ENCODE measurements at places on chromosomes 6 and 20.

- DNase-seq, result no peak
Observed at GRCh38 chr6:4478098-4478497, 298.1 kb upstream of the CDYL start.

DNA sequence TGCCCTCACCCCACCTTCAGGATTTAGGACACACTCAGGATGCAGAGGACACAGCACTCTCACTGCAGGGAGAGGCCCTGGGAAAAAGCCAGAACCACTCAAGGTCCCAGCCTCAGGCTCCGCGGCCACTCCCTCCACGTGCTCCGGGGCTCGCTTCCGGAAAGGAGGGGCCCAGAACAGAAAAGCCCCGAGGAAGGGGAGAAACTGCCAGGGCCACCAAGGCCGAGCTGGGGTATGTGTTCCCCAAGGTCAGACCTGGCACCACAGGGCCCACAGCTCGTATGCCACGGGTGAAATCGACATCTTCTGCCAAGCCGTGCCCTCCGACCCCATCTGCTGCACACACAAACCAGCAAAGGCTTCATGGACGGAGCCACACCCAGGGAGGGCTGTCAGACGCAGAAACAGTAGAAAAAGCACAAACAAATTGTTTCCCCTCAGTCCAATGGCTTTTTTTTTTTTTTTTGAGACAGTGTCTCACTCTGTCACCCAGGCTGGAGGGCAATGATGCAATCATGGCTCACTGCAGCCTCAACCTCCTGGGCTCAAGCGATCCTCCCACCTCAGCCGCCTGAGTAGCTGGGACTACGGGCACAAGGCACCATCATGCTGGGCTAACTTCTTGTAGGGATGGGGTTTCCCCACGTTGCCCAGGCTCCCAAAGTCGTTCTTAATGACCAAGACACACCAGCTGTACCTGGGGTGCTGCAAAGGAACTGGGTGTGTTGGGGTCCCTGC is 33.4 kb downstream of the SLC2A4RG start:
- DNase-seq, result no peak

DNA sequence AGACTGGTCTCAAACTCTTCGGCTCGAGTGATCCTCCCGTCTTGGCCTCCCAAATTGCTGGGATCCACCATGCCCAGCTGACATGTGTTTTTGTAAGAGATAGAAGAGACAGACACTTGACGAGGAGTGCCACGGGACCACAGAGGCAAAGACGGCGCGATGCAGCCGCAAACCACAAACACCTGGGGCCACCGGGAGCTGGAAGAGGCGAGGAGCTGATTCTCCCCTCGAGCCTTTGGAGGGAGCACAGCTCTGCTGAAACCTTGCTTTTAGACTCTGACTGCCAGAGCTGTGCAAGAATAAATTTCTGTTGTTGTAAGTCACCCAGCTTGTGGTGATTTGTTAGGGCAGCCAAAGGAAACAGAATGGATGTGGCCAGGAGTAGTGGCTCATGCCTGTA is 46.9 kb downstream of the TFAP2C start:
- no peak for DNase-seq

GRCh38 chr6:137218473-137218916 is 690 bp downstream of the IFNGR1 start:
- DNase-seq, result peak; percentile 14

DNA sequence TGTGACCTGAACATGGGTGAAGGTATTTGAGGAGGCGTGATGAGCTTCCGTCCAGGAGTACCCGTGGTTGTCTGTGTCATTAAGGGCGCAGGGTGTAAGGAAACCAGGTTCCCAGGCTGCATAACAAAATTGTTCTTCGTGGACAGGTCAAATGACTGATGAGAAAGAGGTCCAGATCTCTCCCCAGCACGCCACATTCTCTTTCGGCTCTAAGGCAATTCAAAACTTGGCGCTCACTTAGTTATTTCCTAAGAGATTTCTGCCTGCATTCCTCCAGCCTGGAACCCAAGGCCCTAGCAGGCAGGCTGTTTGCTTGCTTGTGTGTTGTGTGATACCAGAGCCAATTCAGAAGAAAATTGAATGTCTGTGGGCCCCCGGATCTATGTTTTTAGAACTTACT is 139.9 kb downstream of the AGPAT4 start:
- DNase-seq, result no peak

DNA sequence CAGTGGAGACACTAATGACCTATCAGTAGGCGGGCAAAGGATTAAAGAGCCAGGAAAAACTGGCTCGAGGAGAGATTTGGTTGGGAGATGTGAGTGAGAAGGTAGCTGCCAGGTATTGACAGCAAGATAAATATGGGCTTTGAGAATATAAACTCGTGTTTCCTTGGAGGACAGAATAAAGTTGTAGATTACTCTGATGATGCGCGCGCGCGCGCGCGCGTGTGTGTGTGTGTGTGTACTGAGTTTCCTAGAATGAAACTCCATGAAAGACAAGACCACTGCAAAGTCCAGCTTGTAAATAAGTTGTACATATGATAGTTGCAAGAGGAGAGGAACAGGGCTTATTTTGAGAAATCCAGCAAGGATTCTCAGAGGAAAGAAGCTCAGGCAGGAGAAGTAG is 13.3 kb upstream of the TREM2 start:
- no peak for DNase-seq

- DNase-seq, result no peak
Observed at GRCh38 chr6:127403636-127404035, 55.6 kb downstream of the KIAA0408 start.
